ENCODE measurements at places on chromosomes 7 and 10.

GRCh38 chr7:130929896-130930659 is 196.1 kb upstream of the KLF14 start:
- no peak for DNase-seq

GRCh38 chr10:117734731-117735405 is 192.3 kb downstream of the EMX2 start:
- DNase-seq, result peak; percentile 64

DNA sequence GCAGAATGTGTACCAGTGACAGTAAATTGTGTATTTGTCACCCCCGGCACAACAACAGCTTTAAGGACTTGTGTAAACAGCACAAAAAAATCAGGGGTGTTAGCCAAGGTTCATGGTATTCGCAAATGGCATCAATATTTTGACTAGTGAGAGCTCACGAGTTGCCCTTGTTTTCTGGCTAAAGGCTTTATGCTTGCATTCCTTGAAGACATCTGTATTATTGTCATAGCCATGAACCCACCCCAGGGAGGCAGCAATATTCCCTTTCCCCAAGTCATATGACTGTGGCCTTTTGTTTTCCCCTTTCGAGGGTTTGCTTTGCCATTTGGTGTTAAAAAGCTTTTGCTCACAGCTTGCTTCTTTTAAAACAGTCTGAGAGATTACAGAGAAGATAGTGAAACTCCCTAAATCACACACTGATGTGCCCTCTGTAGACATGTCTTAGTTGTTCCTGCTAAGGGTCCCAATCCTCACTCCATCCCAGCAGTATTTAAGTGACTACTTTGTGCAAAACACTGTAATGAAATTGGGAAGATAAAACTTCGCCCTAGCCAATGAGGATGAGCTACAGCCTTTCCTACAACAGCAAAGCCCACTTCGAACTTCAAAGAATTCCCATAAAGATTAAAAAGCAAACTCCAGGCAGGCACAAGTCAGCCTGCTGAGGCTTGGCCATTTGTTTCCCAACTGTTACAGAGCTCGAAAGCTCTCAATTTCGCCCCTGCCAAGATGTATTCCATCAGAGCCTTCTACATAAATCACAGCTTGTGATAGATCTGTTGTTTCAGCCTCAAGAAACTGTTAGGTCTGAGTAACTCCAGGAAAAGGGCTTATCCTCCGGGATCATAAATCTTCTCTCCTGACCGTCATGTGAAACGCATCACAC is 172.3 kb downstream of the ADAM12 start:
- DNase-seq, result no peak

DNA sequence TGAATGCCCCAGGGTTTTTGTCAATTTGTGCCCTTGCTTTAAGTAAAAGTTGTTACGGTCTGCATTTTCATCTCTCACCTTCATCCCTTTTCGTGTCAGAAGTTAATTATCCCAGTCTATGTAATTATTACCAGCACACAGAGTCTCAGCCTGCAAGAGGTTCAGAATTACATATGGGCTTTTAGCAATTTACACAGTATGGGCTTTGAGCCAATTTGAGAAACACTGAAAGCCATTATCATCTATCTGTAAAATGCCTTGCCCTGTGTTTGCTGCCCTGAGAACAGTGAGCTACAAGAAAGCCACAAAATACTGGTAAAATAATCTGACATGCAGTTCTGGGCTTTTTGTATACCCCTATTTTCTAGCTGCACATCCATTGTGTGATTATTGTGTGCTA is 125.6 kb upstream of the STEAP4 start:
- no peak for DNase-seq

GRCh38 chr10:76626386-76626785 is 1011.2 kb downstream of the KCNMA1 start:
- no peak for DNase-seq

DNA sequence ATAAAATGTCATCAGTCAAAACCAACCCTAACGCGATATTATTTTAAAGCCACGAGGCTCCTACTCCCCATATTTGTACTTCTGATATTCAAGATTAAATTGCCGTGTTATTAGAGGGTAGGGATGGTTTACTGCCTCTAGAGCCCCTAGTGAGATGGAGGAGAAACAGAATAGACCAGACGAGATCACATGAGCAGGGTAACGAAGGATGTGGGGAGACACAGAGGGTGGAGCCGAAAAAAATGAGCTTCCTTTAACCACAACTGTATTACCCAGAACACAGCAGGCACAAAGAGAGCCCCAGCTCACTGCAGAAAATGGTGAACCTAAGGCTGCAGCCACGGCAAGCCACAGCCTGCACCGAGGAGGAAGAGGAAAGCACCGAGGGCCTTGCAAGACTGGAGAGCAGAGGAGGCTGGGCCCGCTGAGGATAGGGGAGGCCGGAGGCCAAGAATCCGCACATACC is 14.3 kb downstream of the ZC3HAV1 start:
- no peak for DNase-seq

GRCh38 chr10:18683427-18683826 is 24.2 kb downstream of the ARL5B start:
- no peak for DNase-seq

- no peak for DNase-seq
Observed at GRCh38 chr7:140876519-140877248, 48.0 kb downstream of the BRAF start.

DNA sequence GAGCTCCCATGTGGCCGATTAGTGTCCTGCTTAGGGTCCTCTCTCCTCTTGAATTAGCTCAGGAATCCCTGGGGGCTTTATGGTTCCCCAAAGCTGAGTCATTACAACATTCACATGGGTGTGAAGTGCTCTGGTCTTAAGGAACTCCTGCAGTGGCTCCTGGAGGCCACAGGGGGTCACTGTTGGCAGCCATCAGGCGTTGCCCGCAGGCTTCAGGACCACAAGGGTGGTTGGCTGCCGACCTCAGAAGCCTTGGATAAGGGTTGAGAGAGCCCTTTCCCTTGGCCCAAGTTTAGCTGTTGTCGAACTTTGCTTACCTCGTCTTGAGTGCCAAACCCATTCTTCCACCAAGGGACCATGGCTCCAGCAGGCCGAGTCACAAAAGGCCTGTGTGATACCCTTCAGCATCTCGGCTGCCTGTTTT is 61.7 kb downstream of the SH2D4B start:
- peak; percentile 90 for DNase-seq

DNA sequence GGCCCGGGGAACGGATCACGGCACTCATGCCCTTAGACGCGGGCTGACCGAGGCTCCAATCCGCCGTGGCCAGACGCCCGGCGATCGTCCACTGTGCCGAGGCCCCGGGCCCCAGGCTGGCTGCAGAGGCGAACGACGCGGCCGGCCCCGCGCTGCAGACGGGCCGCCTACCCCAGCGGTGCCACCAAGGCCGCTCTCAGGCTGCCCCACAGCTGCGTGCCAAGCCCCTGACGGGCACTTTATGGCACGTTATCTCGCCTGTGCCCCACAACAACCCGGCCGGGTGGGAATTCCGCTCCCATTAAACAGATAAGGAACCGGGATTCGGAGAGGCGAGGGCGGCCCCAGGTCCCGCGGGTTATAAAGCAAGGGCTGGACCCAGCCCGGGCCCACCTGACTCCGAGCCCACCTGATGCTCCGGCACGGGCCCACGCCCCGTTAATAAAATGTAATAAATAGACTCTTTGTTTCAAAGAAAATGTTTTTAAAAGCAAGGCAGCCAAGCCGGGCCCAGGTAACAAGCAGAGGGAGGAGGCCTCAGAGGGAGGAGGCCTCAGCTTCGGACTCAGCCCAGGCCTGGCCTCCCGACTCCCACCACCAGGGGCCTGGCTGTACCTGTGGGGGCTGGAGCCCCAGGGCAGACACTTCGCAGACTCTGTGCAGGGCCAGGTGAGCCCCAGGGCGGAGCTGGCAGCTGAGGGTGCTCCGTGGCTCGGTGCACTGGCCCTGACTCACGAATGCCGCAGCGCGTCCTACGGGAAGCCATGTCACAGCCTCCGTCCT is 79.7 kb downstream of the FOXL3 start:
- DNase-seq, result no peak

- no peak for DNase-seq
Observed at GRCh38 chr7:2717293-2718261, 29.6 kb downstream of the AMZ1 start.

- DNase-seq, result no peak
Observed at GRCh38 chr10:112282086-112282485, 1.1 kb upstream of the TECTB start.

GRCh38 chr10:118914629-118915028 is 114.9 kb upstream of the NANOS1 start:
- no peak for DNase-seq

DNA sequence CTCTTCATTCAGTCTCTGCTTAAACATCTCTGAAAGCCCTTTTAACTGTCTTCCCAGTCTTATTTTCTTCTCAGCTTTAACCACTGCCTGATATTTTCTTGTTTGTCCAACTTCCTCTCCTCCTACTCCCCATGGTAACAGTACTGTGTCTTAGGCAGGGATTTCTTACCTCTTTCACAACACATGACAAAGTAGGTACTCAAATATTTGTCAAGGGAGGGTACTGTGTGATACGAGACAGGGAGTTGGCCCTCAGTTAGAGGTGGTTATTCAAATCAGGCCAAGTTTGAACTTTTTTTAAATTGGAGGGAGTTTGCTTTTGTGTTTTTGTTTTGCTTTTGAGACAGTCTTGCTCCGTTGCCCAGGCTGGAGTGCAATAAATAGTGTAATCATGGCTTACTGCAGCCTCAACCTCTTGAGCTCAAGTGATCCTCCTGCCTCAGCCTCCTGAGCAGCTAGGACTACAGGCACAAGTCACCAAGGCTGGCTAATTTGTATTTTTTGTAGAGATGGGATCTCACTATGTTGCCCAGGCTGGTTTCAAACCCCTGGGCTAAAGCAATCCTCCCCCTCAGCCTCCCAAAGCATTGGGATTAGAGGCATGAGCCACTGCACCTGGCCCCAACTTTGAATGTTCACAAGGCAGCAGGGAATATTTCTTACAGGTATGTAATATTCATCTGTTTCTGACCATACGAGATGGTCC is 2.5 kb upstream of the KPNA7 start:
- no peak for DNase-seq

DNA sequence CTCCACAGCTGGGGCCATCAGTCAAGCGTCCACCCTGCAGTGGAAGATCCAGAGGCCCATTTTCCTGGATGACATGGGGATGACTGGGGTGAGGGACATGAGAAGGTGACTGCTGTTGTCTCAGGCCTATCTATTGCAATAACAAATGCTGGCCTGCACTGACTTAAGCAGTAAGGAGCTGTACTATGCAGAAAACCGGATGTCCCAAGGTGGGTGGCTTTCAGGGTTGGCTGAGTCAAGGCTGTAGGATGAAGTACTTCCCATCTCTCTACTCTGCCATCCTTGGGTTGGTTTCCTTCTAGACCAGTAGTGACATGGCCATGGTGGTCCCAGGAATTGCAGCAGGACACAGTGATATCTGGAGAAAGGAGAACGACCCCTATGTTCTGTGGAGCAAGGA is 48.1 kb downstream of the NEURL1 start:
- no peak for DNase-seq

- DNase-seq, result peak; percentile 41
Observed at GRCh38 chr7:55156919-55157763, 138.3 kb downstream of the EGFR start.

DNA sequence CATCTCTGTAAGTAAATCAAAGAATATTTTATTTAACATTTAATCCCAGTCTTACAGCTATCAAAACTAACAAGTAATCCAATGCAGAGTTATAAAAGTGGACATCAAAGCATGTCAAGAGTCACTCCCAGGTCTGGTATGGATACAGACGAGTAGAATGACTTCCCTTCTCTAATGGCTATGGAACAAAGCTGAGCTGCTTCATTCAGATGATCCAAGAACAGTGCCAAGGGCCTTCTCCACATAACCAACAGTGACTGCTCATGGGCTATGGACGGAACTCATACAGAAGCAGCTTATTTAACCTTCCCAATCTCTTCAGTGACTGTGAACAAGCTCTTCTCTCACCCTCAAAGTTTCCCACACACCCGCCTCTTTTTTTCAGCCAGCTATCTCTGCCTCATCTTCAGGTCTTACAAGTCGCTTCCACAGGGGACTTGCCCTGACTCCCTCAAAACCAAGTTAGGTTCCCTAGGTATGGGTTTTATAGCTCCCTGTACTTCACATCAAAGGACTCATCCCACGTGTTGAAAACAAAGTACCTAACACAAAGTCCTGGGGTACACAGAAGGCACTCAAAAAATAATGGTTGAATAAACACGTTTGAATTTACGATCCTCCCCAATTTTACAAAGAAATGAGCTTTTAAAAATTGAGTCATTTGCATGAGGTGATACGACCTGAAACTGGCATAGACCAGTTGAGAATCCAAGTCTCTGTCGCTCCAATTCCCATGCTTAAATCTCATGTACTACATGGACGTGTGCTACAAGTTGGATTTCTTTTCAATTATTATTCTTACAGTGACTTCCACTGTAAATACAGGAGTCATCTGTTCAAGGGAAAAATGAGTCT is 3.1 kb downstream of the USP6NL start:
- DNase-seq, result no peak

DNA sequence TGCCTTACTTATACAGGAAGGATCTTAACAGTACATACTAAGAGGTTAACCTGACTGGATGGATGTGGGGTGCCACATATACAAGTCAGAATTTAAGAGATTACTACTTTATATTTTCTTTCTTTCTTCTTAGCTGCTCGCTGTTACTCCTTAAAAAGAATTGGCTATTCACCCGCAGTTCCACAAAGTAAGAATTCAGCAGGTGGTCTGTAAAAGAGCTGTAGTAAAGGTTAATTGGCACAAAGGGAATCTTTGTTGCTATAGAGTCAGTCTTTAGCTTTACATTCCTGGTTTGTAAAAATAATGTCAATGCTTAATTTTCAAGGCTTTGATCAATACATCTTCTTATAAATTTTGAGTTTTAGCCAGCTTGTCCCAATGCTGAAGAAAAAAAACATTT is 43.2 kb downstream of the RALA start:
- DNase-seq, result peak; percentile 75

GRCh38 chr10:85151506-85151905 is 823.1 kb downstream of the CCSER2 start:
- peak; percentile 53 for DNase-seq

- no peak for DNase-seq
Observed at GRCh38 chr10:31129880-31130405, 98.3 kb upstream of the ZNF438 start.

GRCh38 chr10:60035984-60036383 is 129.6 kb upstream of the CCDC6 start:
- DNase-seq, result no peak

- no peak for DNase-seq
Observed at GRCh38 chr10:43851030-43851429, 202.3 kb upstream of the ZNF32 start.

GRCh38 chr10:45278860-45279498 is 36.4 kb downstream of the OR13A1 start:
- DNase-seq, result peak; percentile 11

GRCh38 chr7:89133819-89134218 is 338.3 kb upstream of the TEX47 start:
- peak; percentile 34 for DNase-seq

Data from neural progenitor cell (in vitro differentiated cells).